ENCODE measurements at places on chromosomes 7 and 10.

DNA sequence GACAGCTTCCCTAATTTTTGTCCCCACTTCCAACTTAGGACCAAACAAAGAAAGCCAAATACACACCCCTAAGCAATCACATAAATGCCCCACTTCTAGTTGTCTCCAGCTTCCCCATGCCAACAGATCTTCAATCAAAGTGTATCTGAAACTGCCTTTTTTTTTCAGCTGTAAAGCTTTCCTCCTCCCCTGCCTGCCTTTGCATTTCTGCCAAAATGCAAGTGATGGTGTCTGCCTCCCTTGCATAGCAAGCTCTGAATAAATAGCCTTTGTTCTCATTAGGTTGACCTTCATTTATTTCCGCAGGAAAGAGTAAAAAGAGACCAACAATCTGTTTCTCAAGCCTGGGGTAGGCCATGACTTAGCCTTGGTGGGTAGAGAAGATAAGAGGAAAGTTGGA is 459.4 kb downstream of the GPAM start:
- DNase-seq, result no peak

DNA sequence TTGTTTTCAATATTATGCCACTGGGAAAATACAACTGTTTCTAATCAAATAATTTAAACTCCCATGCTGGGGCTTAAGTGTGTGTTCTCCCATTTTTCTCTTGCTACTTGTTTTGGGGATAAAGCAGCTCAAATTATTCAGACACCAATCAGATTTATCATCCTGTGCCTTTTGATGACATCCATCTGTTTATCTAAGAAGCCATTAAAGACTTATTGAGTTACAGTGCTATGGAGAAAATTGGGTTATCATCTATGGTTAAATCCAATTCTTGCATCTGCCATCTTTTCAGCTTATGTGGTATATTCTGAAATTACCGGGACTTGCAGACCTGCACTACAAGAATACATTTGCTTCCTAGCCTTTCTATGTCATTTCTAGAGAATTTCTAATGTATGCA is 401.2 kb downstream of the GFRA1 start:
- no peak for DNase-seq

DNA sequence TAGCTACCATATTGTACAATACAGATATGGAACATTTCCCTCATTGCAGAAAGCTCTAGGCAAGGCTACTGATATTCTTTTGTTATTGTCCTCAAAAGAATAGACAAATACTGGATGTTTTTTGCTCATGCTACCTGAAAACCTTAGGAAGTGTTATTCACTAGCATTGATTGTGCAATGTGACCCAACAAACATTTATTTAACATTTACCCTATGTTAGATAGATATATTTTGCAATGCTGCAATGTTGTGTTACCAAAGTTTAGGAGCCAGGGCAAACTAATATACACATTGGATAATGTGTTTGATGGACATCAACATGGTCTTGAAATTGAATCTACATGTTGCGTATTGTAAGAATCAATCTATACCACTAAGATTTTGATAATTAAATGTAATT is 112.8 kb upstream of the CREB5 start:
- no peak for DNase-seq

GRCh38 chr7:98913612-98914011 is 35.3 kb downstream of the TRRAP start:
- no peak for DNase-seq

- no peak for DNase-seq
These were observed 631 bp downstream of the POR start for GRCh38 chr7:75915416-75916156.

GRCh38 chr7:20409961-20410360 is 79.3 kb downstream of the ITGB8 start:
- DNase-seq, result no peak

GRCh38 chr10:94879214-94879613 is 59.2 kb upstream of the CYP2C9 start:
- DNase-seq, result no peak

GRCh38 chr10:1015688-1016087 is 10.0 kb downstream of the IDI2 start:
- DNase-seq, result no peak

- DNase-seq, result no peak
These were observed 24.6 kb upstream of the BET1 start for GRCh38 chr7:94028768-94029167.

- DNase-seq, result no peak
These were observed 1.2 kb downstream of the GET4 start for GRCh38 chr7:877312-878232.

DNA sequence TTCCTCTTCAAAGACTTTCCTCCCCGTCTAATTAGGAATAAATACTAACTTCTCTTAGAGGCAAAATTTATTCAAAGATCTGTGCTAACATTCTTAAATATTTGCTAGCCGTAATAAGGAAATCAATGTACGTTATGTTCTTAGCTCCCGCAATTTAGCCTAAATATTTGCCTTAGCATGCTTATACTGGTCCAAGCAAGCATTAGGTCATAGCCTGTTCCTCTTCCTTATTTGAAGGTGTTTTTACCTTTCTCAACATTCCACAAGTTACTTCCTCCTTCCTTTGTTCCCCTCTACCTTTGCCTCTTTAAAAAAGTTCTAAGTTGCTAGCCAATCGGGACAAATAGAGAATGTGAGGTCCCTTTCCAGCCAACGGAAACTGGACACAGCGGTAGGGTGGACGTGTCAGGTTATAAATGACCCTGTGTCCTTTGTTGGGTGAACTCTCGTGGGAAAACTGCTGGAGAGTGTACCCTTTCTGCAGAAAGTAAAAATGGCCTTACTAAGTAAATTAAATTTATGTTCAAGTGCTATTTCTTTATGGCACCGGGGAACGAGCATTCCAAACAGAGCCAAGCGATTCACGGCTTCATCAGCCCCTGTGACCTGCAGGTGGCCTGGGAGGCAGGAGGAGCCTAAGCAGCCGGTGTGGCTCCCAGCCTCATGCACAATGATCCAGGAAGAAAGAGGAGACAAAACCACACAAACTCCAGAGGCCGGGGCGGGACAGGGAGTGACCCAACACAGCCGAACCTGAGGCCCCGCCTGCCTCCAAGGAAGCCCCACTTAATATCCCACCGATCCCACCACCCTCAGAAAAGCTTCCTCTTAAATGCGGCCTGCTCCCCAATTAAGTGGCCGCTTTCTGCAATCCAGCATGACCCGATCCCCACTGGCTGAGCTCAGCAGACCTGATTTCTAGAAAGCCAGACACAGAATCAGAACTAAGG is 67.0 kb downstream of the ZRANB1 start:
- DNase-seq, result no peak

DNA sequence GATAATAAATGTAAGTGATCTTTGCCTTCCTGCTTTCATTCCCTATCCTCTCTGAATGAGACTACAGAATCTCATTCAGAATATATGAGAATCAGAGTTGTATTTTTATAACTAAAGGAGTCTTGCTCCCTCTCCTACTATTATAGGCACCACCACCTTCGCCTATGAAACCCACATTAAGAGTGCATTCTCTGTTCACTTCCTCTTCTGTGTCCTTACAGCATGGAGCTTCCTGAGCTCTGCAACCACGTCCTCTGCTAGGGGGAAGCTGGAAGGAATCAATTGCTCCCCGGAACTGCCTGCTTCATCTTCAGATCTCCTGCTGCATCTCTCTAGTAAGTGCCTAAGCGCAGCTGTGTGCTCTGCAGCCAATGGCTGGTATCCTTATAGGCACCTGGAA is 820.7 kb downstream of the GRID1 start:
- DNase-seq, result no peak

DNA sequence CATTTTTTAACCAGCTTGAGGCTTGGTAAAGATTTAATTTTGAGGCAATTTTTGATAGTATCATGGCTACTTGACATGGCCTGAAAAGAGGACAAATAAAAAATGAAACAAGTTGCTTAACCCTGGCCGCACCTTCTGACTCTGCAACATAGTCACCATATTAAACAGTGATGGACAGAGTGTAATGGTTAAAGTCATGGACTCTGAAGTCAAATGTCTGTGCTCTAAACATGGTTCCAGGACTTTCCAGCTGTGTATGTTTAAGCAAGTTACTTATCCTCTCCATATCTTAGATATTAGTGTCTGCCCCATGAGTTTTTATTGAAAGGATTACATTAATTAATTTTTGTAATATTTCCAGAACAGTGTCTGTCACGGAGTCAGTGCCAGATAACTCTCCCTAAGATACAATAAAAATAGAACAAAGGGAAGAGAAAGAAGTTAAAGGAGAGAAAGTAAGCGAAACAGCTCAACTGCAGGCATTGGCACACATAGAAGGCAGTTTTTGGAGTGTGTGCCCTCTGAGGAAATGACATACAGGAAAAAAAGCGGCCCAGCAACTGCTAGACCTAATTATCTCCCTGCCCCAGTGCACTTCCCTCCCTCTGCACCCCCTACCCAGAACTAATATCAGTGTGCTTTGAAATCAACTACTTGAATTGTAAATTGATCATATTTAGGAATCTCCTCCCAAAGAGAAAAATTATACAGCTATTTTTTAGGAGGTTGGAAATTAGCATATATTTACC is 65.3 kb downstream of the MACC1 start:
- no peak for DNase-seq

DNA sequence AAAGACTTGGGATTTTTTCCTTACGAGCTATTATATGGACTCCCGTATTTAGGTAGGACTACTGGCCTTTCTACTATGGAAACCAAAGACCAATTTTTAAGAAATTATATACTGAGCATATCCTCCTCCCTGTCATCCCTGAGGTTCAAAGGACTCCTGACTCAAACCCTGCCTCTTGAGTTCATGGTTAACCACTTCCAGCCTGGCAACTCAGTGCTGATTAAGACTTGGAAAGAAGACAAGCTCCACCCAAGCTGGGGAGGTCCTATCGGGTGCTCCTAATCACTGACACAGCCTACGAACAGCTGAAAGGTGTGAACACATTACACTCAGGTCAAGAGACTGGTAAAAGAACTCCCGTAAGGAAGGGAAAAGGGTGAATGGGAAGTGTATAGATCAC is 66.8 kb downstream of the LYZL2 start:
- DNase-seq, result no peak

DNA sequence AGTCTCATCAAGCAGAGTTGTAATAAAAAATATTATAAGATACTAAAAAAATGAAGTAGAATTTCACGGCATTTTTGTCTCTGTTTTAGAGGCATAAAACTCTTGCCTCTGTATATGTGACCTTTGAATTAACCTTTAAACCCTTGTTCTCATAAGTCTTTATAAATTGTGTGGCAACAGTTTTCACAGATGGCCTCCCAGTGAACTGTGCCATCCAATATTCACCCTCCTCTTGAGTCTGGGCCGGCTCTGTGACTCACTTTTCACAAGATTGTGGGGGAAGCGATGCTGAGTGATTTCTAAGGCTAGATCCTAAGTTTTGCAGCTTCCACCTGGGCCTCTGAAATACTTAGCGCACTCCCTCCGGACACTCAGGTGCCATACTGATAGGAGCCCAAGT is 4.6 kb upstream of the USP6NL start:
- DNase-seq, result no peak

- DNase-seq, result no peak
These were observed 39.4 kb upstream of the CXCL12 start for GRCh38 chr10:44424298-44424697.
